ENCODE measurements at places on chromosomes 2 and 18.
A peak's percentile ranks its signal among the peaks of the same experiment; 100 is the strongest.

DNA sequence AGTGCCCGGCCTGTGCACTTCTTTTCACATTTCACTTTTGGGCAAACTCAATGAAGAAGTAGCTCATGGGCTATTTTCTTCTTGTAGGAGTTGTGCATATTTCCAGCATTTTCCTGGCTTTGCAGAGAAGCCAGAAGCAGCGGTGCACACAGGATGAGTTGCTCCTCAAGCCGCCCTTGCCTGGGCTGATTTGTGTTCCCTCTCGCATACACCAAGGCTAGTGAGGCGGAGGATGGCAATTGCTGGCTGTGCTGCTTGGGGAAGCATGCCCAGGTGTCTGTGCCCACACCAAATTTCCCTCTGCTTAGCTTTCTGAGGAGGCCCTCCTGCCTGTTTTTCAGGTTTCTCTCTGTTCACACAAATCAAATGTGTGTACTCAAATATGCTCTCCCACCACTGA lies 85.4 kb upstream of the TMEM200C start:
- DNase-seq: peak; percentile 19

DNA sequence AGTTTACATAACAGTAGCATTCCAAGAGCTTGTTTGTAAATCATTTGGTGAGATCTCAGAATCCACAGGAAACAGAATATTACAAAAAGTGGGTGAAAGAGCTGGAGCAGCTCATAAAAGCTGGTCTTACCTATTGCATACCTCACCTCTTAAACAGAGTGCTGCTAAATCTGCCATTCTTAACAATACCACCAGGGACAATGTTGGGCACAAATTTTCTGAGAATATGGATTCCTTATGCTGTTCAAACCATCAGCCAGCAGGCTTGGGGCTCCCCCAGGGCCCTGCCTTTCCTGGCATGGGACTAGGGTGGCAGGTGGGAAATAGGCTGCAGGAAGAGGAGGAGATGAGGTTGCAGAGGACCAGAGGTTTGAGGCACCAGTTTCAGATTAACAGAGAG lies 55.6 kb downstream of the TGFA start:
- no peak for DNase-seq

GRCh38 chr2:140481136-140481535 lies 1649.7 kb downstream of the LRP1B start:
- DNase-seq: no peak

GRCh38 chr2:85892216-85892944 lies 3.6 kb upstream of the ST3GAL5 start:
- DNase-seq: no peak

- DNase-seq: no peak
Observed at GRCh38 chr18:24231773-24232735, 93.2 kb downstream of the CABYR start.
